ENCODE measurements at places on chromosomes 4 and X. TPM values are rescaled to one million over a fixed set of nuclear protein-coding genes. Genes with fewer than 3 reads are reported as not detected.

GRCh38 chr4:183154701-183155391, 55.8 kb downstream of the WWC2 start:
- no peak overlapping the region for H3K4me3 ChIP-seq
- no peaks in the 10 kb centered on the region for H3K27me3 ChIP-seq
- DNase-seq: no peak
- no peaks in the 10 kb centered on the region for H3K36me3 ChIP-seq

GRCh38 chr4:75612306-75612705, 18.0 kb downstream of the CDKL2 start:
- no peak for DNase-seq
- no peaks in the 10 kb centered on the region for H3K36me3 ChIP-seq
- H3K4me1 ChIP-seq: no peaks in the 10 kb centered on the region

DNA sequence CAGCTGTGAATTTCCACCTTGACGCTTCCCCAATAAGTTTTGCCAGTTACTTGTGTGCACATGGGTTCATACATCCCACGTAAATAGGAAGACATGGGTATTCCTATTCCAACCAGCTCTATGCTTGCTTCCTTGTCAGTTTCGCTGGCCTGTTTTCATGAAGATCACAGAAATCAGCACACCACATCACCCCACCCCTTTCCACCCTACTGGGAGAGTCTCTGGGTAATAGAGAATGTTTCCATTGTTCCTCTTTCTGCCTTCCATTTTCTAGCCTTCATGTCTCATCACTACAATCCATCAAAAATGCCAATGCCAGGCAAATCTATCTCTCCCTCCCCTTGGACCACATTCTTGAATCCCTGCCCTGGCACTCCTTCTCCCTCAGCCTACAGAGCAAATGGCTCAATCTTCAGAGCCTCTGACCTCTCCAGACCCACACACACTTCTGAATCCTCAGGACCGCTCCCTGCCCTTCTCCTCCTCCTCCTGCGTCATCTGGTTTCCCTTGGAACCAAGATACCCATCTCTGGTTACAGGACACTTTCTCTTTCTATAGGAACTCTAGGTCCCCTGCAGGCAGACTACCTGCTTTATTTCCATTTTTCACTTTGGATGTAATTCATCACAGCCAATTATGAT, 323.3 kb downstream of the DHX15 start:
- H3K4me1 ChIP-seq: no peaks in the 10 kb centered on the region
- H3K27me3 ChIP-seq: no peaks in the 10 kb centered on the region
- no peaks in the 10 kb centered on the region for H3K36me3 ChIP-seq
- no peak overlapping the region for H3K4me3 ChIP-seq
- DNase-seq: no peak

The CXXC4 gene
- total RNA-seq: not detected

- no peak overlapping the region for H3K27ac ChIP-seq
- no peak for DNase-seq
- no peaks in the 10 kb centered on the region for H3K27me3 ChIP-seq
- no peaks in the 10 kb centered on the region for H3K4me1 ChIP-seq
These were observed 100.2 kb upstream of the C1QTNF7 start for GRCh38 chr4:15327311-15328298.

The LONRF3 gene
- total RNA-seq: 5.4 TPM

GRCh38 chrX:40953369-40953768, 131.9 kb upstream of the USP9X start:
- no peaks in the 10 kb centered on the region for H3K4me1 ChIP-seq
- no peaks in the 10 kb centered on the region for H3K27me3 ChIP-seq
- no peak overlapping the region for H3K27ac ChIP-seq
- DNase-seq: no peak
- H3K4me3 ChIP-seq: no peak overlapping the region

The DCAF12L1 gene
- not detected for total RNA-seq

GRCh38 chr4:138595731-138596460, 353.7 kb upstream of the SLC7A11 start:
- H3K27me3 ChIP-seq: no peaks in the 10 kb centered on the region
- H3K4me1 ChIP-seq: peaks cover 85% of the 10 kb centered on the region
- H3K4me3 ChIP-seq: peak overlapping the region; percentile 63
- H3K27ac ChIP-seq: peak overlapping the region; percentile 95

The SPANXN4 gene
- total RNA-seq: not detected

- H3K27me3 ChIP-seq: no peaks in the 10 kb centered on the region
- peak overlapping the region; percentile 65 for H3K4me3 ChIP-seq
- H3K27ac ChIP-seq: no peak overlapping the region
- H3K4me1 ChIP-seq: peaks cover 10% of the 10 kb centered on the region
These were observed 815 bp downstream of the FAM53A start for GRCh38 chr4:1683261-1683735.

The PPP1R2C gene
- total RNA-seq: not detected

The F9 gene
- not detected for total RNA-seq

DNA sequence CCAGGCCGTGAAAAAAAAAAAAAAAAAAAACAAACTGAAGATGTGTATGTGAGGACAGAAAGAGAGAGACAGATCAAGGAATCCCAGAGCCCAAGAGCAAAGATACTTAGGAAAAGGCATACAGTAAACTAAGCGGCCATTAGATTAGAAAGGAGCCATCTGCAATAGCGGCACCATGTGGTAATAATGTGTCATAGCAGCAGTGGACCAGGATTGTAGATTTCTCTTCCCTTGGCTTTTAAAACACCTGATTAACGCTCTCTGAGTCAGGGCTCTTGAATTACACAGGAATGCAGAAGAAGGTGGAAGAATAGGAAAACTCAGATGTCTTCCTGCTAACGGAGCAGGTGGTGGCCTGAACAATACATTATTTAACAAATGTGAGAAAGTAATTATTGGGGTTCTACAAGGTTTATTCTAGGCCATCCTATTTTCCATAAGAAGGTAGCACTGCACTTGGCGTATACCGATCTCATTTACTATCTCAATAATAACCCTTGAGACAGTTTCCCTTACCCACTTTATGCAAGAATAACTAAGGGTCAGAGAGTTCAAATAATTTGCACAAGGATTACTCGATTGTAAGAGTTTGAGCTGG, 182.7 kb downstream of the KCNIP4 start:
- no peaks in the 10 kb centered on the region for H3K27me3 ChIP-seq
- no peak overlapping the region for H3K27ac ChIP-seq
- no peaks in the 10 kb centered on the region for H3K4me1 ChIP-seq

GRCh38 chr4:144304025-144304424, 163.5 kb upstream of the GYPA start:
- DNase-seq: no peak
- no peaks in the 10 kb centered on the region for H3K4me1 ChIP-seq
- H3K4me3 ChIP-seq: no peak overlapping the region
- 0 out of 2 replicates have a peak, but pooled peaks cover 3% of the 10 kb centered on the region for H3K27me3 ChIP-seq

The KDM5C gene
- total RNA-seq: 104 TPM

The TASL gene
- total RNA-seq: 1.5 TPM

- no peaks in the 10 kb centered on the region for H3K27me3 ChIP-seq
- no peaks in the 10 kb centered on the region for H3K4me1 ChIP-seq
- H3K36me3 ChIP-seq: no peaks in the 10 kb centered on the region
- no peak overlapping the region for H3K27ac ChIP-seq
These were observed 14.9 kb upstream of the TSPAN5 start for GRCh38 chr4:98673288-98673644.

- DNase-seq: no peak
- no peaks in the 10 kb centered on the region for H3K27me3 ChIP-seq
- H3K27ac ChIP-seq: no peak within 1 kb of the TSS
- no peaks in the 10 kb centered on the region for H3K36me3 ChIP-seq
These were observed at the start of gene HTR2C for GRCh38 chrX:114583646-114584374. HTR2C (plus strand) TSS chrX:114584086; CDS start chrX:114726937, 142,851 bp downstream.

The F8A1 gene
- 8.4 TPM for total RNA-seq

DNA sequence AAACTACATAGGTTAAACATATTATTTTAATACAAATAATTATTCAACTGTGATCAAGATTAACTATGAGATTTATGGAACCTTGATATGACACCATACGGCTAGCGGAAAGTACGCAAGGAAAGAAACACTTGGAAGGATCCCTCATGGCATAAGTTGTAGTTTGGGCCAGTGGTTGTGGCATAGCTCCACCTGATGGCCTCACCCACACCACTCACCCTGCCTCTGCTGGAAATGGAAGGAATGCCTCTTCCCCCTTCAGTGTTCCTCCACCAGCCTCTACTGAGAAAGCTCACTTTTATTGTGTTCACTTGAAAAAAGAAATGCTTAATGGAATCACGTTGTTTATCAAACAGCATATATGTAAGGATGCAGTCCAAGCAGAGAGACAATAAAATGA, 86.4 kb downstream of the BMP15 start:
- H3K27me3 ChIP-seq: no peaks in the 10 kb centered on the region
- peak; percentile 51 for DNase-seq
- H3K4me1 ChIP-seq: no peaks in the 10 kb centered on the region
- no peaks in the 10 kb centered on the region for H3K36me3 ChIP-seq
- no peak overlapping the region for H3K4me3 ChIP-seq
- H3K27ac ChIP-seq: no peak overlapping the region

The TMEM31 gene
- total RNA-seq: not detected

DNA sequence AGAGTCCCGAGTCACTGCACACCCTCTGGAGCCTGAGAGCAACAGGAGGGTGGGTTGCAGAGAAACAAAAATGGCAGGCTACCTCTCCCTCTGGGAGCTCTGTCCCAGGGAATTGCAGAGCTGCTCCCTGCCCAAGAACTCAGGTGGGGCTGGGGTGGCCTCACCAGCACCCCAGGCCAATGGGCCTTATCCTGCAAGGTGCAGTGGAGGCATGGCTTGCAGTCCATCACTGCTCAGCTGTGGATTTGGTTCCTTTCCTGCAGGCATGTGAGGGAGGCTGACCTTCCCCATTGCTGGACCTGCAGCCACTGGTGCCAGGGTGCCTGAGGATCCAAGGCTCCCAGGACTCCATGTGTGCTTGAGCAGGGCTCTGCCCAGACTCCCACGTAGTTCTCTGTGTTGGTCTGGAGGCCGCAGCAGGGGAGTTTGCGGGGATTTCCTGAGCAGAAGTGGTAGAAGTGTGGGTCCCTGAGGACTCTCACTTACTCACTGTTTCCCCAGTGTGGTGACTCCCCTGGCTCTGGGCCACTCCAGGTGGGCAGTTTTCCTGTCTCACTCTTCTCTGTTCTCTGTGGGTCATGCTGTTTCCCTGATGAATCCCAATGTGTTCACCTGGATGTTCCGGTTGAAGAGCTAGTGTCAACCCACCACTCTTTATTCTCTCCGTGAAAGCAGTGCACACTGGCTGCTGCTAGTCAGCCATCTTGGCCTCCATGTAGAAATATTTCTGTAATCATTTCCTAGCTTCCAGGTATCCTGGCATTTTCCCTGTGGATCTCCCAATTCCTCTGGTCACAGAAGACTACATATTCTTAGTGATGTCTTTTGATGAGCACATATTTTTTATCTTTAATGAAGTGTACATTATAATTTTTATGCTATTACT, 82.3 kb downstream of the ARHGAP24 start:
- peak; percentile 55 for DNase-seq
- peaks cover 44% of the 10 kb centered on the region for H3K4me1 ChIP-seq
- H3K27ac ChIP-seq: peak overlapping the region; percentile 57
- H3K36me3 ChIP-seq: no peaks in the 10 kb centered on the region

The PCDH11X gene
- total RNA-seq: 0.04 TPM

DNA sequence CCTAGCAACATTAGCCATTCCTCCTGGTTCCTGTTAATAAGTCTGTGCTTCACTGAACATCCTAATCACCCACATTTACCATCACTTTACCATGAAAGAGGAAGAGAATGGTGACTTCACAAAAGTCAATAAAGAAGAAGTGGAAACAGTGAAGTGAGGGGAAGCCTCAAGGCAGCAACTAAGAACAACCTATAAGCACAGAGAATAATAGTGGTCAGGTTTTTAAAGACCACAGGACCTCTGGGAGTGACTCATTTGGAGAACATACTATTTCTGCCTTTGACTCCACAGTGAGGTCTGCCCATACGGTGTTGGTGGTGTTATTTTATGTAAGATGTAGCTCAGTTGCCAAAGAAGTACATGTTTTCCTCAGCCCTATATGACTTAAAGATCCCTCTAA, 86.0 kb upstream of the TET2 start:
- no peaks in the 10 kb centered on the region for H3K27me3 ChIP-seq
- DNase-seq: peak; percentile 58
- no peak overlapping the region for H3K4me3 ChIP-seq

- no peaks in the 10 kb centered on the region for H3K4me1 ChIP-seq
- H3K27ac ChIP-seq: no peak overlapping the region
- H3K27me3 ChIP-seq: no peaks in the 10 kb centered on the region
- DNase-seq: no peak
- no peak overlapping the region for H3K4me3 ChIP-seq
These were observed 57.7 kb upstream of the TENM3 start for GRCh38 chr4:182185491-182185890.

The SYP gene
- 1.2 TPM for total RNA-seq

The SPATA18 gene
- not detected for total RNA-seq

The PABPC4L gene
- total RNA-seq: not detected

The FREM3 gene
- not detected for total RNA-seq

DNA sequence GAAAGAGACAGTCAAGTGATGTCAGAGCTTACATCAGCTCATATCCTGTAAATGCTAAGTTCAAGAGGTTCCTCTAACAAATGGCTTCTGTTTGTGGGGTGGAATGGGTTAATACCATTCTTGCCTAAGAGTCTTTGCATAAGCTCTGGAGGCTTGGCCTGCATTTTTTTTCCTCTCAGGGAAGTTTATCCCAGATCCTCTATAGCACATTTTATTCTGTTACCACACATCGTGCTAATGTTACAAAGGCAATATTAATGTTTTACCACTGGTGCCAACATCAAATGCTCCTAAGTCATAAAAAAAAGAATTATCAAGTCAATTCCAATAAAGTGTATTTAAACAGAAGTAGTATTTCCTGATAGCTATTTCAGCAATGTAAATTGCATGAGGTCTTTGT, 2.9 kb upstream of the ADH6 start:
- H3K27me3 ChIP-seq: no peaks in the 10 kb centered on the region
- no peak for DNase-seq
- H3K27ac ChIP-seq: no peak overlapping the region
- H3K36me3 ChIP-seq: no peaks in the 10 kb centered on the region
- H3K4me1 ChIP-seq: peaks cover 5% of the 10 kb centered on the region
- no peak overlapping the region for H3K4me3 ChIP-seq

- DNase-seq: no peak
- 0 out of 2 replicates have a peak, but pooled peaks cover 3% of the 10 kb centered on the region for H3K27me3 ChIP-seq
- H3K4me3 ChIP-seq: no peak overlapping the region
- H3K27ac ChIP-seq: no peak overlapping the region
- no peaks in the 10 kb centered on the region for H3K36me3 ChIP-seq
These were observed 24.0 kb downstream of the C4orf51 start for GRCh38 chr4:145703850-145704497.

- H3K27ac ChIP-seq: no peak overlapping the region
- H3K4me3 ChIP-seq: no peak overlapping the region
- DNase-seq: no peak
- no peaks in the 10 kb centered on the region for H3K4me1 ChIP-seq
These were observed 25.1 kb downstream of the DDX60 start for GRCh38 chr4:168293386-168293975.

DNA sequence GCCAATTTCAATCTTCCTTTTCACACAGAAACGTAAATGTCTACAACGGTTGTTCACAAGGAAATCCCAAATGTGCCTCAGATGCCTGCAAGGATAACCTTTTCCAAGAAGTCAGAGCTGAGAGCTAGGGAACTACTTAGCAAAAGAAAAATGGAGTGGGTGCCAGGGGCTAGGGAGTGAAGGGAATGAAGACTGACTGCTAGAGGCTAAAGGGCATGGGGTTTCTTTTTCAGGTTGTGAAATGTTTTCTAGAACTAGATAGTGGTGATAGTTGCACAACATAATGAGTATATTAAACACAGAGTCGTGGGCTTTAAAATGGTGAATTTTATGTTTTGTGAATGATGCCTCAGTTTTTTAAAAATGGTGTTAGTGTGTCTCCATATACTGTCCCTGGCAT, 53.4 kb downstream of the CD99L2 start:
- no peaks in the 10 kb centered on the region for H3K36me3 ChIP-seq
- H3K4me1 ChIP-seq: no peaks in the 10 kb centered on the region
- DNase-seq: no peak
- H3K27me3 ChIP-seq: no peaks in the 10 kb centered on the region
- no peak overlapping the region for H3K4me3 ChIP-seq
- H3K27ac ChIP-seq: no peak overlapping the region
